ENCODE measurements at places on chromosomes 5 and 9. TPM values are rescaled to one million over a fixed set of nuclear protein-coding genes. Genes with fewer than 3 reads are reported as not detected.

- DNase-seq = no peak
Measured at GRCh38 chr9:27977931-27978330, 404.6 kb upstream of the C9orf72 start.

- DNase-seq = no peak
Measured at GRCh38 chr5:143506836-143507552, 103.5 kb upstream of the NR3C1 start.

GARIN3 gene
- total RNA-seq = not detected

GRCh38 chr5:136147632-136148031, 15.0 kb downstream of the SMAD5 start:
- DNase-seq = no peak

GRCh38 chr5:60891667-60892066, 47.6 kb upstream of the ELOVL7 start:
- DNase-seq = no peak

- DNase-seq = no peak
Measured at GRCh38 chr9:98412101-98412842, 156.8 kb upstream of the TBC1D2 start.

UHRF2 gene
- total RNA-seq = 76.0 TPM

DNA sequence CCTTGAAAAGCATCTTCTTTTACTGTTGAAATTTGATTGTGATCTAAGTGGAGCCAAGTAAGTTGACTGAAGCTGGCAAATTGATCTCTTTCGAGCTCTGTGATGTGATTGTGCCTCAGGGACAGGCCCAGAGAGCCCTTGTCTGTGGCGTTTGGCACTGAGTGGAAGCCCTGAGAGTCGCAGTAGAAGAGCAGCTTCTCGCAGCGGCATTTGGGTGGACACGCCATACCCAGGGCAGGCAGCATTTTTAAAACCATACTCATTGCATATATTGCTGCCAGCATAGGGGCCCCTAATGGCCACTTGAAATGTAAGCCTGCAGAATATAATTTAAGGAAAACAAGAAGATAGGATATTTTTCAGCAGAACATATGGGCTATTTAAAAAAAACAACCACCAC, 894 bp downstream of the LRRTM2 start:
- DNase-seq = no peak

- DNase-seq = peak; percentile 54
Measured at GRCh38 chr9:109316207-109316640, 4.6 kb downstream of the EPB41L4B start.

GPSM1 gene
- total RNA-seq = 29.2 TPM

DNA sequence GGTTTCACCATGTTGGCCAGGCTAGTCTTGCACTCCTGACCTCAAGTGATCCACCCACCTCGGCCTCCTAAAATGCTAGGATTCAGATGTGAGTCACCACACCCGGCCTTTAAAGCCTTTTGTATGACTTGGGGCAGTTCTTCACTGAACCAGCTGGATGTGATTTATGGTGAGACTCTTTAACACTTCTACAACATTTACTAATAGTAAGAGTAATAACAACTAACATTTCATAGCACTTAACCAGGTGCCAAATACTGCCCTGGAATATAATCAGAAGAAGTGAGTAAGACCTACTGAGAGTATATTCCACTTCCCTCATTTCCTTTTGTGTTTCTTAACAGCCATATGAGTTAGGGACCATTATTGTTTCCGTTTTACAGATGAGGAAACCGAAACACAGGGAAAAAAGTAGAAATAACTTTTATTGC, 10.0 kb downstream of the ZSWIM6 start:
- DNase-seq = no peak

GRCh38 chr5:153896117-153896516, 142.6 kb downstream of the FAM114A2 start:
- no peak for DNase-seq

DNA sequence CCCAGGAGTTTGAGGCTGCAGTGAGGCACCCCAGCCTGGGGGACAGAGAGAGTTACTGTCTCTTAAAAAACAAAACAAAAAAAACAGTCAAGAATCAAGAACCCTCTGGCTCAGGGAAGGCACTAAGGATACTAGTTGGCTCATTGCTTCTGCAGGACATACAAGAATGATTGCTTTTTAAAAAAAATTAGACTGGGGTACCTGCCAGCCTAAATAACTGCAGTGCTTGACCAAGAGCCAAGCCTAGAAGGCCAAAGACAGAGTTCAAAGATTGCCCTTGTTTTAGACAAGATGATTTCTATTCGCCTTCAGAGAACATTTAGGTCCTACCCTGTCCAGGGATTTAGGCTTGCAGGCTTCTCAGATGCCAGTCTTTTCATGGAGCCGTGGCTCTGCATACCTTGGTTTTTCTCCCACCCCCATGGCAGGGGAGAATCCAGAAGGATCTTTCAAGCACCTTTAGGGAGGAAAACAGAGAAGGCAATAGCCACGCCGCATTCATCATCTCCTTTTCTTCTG, 93.7 kb upstream of the IL6ST start:
- DNase-seq = no peak

FOXD4L4 gene
- total RNA-seq = not detected

DOCK8 gene
- total RNA-seq = 19.3 TPM

SARDH gene
- total RNA-seq = 1.8 TPM

DNA sequence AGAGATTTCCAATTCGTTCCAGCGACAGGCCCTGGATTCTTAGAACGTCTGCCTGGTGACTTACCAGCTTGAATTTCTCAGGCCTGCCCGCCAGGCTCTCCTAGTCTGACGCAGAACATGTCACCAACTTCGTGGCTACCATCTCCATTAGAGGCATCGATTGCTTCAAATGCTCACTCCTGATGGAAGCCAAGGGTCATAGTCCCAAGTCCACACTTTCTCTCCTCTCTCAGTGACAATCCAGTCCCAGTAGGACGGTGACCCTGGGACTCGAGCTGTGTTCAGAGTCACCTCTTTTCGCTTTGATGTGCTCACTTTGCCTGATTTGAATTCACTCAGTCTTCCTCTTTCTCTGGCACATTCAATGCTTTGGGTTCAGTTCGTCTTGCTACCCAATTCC, 94.8 kb downstream of the GADD45G start:
- DNase-seq = no peak

DNA sequence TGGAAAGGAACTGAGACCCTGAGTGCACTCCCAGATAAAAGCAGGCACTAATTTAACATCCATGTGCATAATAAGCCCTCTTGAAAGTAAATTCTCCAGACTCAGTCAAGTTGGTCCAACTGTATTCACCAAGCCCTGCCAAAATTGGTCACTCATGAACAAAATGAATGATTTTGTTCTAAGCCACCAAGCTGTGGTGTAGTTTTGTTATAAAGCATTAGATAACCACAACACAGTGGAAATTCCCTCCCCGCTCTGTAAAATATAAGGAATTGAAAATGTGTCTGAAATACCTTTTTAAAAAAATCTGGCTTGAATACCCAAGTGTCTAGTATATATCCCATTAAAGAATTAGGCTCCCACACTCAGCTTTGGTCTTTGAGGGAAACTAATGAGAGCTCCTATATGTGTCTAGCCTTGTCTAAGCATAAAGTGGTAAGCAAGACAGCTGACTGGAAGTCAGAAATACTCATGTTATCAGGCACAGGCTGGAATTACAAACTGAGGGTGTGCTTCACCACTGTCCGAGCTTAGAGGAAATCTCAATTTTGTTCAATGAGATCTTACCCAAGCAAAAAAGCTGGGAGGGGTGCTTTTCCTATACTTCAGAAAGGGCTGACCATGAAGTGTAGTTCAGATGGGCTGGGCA, 33.2 kb downstream of the IDNK start:
- DNase-seq = no peak

- DNase-seq = no peak
Measured at GRCh38 chr5:14727428-14727865, 62.9 kb downstream of the OTULIN start.

- DNase-seq = no peak
Measured at GRCh38 chr5:117999939-118000549, 988.3 kb downstream of the DTWD2 start.

NSMF gene
- 251 TPM for total RNA-seq

MARCOL gene
- not detected for total RNA-seq

CDX1 gene
- total RNA-seq = not detected

DNA sequence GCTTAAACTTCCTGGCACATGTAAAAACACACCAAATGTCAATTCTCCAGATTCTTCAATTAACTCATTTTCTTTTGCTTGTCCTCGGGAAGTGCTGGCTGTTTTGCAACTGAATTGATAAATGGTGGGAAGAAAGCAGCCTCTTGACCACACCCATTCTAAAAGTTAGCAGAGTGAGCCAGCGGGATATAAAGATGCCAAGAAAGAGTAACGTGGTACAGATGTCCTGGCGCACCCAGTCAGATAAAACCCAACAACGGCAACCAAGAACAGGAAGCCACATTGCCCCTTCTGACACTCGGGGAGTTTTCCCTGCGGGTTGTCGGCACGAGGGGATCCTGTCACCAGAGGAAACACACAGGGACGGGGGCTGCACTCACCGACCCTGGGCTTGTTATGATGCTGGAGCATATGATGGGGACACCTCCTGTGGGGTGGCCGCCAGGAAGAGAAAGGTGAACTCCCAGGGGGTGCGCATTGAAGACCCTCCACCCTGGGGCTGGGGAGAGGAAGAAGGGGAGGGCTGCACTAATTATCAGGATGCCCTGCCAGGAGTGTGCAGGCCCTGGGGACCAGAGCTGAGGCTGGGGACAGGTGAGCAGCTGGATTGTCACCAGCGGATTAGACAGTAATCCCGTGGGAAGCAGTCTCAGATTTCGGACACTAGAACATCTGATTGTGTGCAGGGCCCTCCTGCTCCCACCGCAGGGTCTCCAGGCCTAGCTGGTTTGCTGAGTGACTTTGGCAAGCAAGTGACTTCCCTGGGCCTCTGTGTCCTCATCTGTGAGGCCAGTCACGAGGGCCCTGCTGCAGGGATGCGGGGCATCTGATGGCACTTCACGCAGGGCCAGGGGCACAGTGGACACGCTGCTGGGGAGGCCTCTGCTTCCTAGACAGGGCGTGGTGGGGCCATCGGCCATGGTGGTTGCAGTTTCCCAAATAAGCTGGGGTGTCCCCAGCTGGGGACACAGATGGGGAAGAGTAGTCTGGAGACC, 59.2 kb downstream of the CRB2 start:
- no peak for DNase-seq

- DNase-seq = no peak
Measured at GRCh38 chr5:44809956-44810420, 1.2 kb downstream of the MRPS30 start.

DNA sequence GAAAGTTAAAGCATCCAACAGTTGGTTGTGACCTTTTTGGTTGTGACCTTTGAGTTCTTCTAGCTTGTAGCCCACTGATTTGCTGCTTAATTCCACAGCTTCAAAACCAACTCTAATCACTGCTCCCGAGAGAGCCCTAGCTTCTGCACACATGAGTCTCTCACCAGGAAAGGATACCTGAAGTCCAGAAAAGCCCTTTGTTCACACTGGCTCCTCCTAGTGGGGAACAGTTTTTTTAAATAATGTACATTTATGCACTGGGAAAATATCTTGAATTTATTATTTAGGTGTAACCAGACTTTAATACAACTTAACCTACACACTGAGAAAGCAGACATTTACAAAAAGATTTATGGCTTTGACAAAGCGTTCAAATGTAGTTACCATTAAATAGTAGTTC, 120.2 kb upstream of the CCDC152 start:
- no peak for DNase-seq

- DNase-seq = no peak
Measured at GRCh38 chr5:57595523-57595991, 112.9 kb upstream of the ACTBL2 start.

DNA sequence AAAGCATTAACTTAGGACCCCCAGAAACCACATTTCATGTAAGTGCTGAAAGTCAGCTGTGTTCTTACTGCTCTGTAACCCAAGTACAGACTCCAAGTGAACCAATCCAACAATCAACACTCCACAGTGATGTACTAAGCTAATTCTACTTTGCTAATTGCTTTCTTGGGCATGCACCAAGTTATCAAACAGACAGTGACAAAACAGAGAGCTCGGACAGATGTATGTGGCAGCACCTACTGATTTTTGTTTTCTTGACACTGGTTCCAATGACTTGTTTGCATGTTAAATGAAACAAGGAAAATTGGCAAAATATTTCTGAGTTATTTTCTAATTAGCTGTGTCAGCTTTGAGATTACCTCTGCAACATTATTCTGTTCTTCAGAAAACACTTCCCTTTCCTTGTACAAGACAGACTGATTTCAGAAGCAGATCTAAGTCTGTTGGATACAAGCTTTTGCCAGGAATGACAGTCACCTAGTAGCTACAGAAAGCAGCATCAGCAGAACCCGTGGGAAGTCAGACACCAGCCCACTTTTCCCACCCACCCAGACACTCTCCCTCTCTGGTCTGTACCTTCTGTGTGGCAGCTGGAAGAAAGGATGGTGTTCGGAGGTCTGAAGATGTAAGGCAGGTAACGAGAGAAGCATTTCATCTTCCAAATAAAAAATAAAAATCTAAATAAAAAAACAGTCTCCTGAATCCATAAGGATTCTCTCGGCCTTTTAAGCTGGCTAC, 176.7 kb upstream of the PPP2R2B start:
- DNase-seq = no peak

STPG3 gene
- total RNA-seq = not detected

DNA sequence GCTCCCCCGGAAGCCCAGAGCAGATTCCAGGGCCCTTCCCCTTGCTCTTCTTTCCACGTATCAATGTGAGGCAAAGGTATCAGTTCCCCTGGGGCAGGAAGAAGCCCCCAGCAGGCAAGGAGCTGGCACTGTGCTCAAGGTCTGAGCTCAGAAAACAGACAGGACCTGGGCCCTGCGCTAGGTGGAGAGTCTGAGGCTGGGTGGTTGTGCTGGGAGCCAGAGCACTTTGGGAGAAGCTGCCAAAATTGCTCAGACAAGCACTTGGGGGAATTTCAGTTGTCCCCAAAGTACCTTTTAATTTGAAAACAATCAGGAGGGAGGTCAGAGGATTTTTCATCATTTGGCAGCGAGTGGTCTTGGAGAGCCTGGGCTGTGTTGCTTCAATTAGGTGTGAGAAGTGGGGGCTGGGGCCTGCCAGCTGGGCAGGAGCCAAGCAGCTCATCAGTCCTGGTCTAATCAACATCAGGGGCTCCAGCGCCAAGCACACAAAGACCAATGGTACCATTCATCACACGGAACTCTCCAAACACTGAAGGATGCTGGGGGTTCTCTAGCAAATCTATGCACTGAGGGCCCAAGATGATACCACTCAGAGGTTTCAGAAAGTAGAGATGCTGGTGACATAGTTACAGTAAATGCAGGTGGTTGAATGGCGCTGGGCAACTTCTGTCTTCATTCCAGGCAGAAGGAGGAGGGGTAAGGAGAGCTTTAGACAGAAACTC, 176.5 kb downstream of the SNX18 start:
- DNase-seq = no peak

Measured in thoracic aorta (tissue), 2 donors.